ENCODE measurements at places on chromosomes 7 and 10.

- DNase-seq: no peak
Observed at GRCh38 chr7:158362912-158363905, 224.4 kb downstream of the PTPRN2 start.

GRCh38 chr10:131250454-131251145 lies 60.9 kb downstream of the TCERG1L start:
- DNase-seq: no peak

DNA sequence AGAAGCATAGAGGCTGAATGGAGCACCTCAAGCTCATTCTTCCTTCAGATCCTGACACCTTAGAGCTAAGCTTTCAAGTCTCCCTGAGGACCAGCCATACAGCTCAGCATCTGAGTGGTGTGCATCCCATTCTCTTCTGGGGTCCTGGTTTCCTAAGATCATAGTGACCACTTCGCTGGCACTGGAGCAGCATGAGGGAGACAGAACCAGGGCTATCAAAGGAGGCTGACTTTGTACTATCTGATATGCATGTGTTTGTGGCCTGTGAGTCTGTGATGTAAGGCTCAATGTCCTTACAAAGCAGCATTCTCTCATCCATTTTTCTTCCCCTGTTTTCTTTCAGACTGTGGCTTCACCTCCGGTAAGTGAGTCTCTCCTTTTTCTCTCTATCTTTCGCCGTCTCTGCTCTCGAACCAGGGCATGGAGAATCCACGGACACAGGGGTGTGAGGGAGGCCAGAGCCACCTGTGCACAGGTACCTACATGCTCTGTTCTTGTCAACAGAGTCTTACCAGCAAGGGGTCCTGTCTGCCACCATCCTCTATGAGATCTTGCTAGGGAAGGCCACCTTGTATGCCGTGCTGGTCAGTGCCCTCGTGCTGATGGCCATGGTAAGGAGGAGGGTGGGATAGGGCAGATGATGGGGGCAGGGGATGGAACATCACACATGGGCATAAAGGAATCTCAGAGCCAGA lies 31.0 kb downstream of the PRSS2 start:
- no peak for DNase-seq

GRCh38 chr7:157483515-157483914 lies 146.7 kb downstream of the DNAJB6 start:
- no peak for DNase-seq

DNA sequence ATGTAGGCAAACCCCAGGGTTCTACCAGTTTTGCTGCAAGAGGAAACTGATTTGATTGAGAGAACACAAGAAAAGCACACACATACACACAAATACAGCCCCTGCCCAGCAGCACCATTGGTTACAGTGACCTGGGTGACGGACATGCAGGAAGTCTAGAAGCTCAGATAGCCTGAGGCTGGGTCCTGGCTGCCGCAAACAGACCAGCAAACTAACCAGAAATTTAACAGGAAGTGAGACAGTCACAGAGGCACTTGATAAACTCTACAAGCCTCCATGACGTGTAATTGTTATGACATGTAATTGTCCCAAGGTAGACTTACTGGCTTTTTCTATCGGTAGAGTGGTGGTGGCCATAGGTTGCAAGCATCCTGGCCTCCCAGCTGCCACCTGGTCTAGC lies 58.9 kb downstream of the PRKAR2B start:
- DNase-seq: no peak
